Amniotic stem cell (primary cell): ENCODE measurements at places on chromosomes 6 and 20.

GRCh38 chr6:105305521-105305920, 97.4 kb downstream of the PREP start:
- DNase-seq: no peak

GRCh38 chr20:49501917-49502316, 19.4 kb upstream of the KCNB1 start:
- no peak for DNase-seq

- DNase-seq: no peak
These were observed 36.4 kb downstream of the GSTA4 start for GRCh38 chr6:52958546-52959255.

GRCh38 chr20:40173872-40174271, 515.2 kb downstream of the MAFB start:
- no peak for DNase-seq

DNA sequence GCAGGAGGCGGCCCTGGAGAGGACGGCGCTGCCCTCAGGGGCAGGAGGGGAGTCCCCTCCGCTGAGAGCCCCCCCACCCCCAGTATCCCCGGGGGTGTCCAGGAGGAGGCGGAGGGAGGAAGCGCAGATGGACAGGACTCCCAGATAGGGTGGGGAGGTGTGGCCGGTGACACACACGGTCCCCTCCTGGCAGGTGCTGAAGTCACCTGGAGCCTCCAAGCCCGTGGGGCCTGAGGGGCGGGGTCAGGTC, 1.4 kb downstream of the STMN3 start:
- DNase-seq: no peak

GRCh38 chr6:30555816-30556065, 548 bp downstream of the GNL1 start:
- no peak for DNase-seq

DNA sequence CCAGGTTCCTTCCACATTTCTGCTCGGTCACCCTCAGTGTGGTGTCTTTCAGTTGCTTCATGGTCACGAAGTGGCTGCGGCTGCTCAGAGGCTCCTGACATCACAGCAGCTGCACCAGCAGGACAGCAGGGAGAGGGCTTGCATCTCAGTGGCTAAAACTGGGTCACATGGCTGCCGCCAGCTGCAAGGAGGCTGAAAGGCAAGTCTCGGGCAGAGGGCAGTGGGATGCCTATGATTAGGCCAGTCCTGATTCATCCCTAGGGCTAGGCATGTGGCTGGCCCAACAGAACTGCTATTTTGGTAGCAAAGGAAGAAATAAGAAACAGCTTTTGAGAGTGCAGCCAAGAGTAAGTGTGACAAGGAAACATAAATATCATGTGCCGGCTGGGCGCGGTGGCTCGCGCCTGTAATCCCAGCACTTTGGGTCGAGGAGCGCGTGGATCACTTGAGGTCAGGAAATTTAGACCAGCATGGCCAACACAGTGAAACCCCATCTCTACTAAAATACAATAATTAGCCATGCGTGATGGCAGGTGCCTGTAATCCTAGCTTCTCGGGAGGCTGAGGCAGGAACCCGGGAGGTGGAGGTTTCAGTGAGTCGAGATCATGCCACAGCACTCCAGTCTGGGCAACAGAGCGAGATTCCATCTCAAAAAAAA, 46.6 kb downstream of the RBM38 start:
- no peak for DNase-seq
